ENCODE measurements at places on chromosomes 7 and 10.

DNA sequence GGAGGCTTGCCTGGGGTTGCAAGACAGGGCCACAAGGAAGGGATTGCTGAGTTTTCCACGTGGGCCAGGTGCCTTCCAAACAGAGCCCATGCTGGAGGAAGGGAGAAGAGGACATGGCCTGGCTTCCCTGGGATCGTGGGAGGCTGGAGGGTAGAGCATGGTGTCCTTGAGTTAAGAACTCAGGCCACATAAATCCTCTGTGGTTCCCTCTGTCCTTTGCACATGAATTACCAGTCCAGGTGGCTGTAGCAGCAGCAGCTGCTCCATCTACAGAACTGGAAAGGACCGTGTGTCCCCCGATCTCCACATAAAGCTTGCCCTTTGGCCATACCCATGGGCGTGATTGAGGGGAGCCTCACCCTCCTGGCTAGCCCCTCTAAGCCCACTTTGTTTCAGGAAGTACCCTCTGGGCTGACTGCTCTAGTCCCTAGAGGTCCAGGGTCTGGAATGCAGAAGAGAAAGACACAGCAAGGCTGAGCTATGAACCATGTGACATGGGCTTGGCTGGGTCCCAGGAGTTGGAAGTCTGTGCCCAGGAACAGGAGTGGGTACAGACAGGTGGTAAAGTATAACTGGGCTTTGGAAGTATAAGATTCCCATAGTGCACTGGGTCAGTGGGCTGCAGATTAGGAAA is 84.9 kb downstream of the C10orf105 start:
- no peak for DNase-seq

DNA sequence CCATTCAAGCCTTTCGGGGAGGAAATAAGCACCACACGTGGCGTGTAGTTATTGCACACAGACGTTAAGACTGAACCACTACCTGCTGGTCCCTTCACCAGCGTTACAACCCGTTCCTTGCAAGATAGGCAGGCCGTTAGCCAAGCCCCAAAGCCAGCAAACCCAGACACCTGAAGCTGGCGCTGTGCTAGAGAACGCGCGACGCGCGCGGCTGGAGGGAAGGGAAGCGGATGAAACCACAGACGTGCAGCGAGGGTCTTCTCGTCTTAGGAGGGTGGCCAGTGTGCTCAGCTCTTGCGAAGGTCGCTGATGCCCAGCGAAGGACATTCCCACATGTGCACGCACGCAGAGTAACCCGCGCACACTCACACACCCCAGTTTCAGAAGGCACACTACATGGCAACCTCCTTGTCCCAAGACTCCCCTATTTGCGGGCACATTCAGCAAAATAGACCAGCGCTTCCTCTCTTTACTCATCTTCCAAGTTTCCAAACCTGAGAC is 980 bp downstream of the TMEM26 start:
- no peak for DNase-seq

- DNase-seq: no peak
These were observed 430.5 kb upstream of the KLF6 start for GRCh38 chr10:4215485-4215884.

- DNase-seq: no peak
These were observed 97.8 kb downstream of the AGMO start for GRCh38 chr7:15463801-15464666.

- no peak for DNase-seq
These were observed 73.9 kb upstream of the GDF10 start for GRCh38 chr10:47225928-47226645.

DNA sequence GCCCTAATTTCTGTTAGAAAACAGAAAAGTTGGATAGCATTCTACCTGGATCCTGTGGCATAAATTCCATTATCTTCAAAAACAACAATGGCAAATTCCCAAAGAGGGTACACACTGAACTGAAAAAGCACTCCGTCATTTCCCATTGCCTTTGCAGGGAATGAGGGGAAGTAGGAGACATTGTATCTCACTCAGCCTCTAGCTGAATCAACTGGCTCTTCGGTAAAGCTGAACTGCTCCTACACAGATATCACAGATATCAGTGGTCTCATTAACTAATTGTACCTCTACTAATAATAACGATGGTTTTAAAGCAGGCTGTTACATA is 64.2 kb upstream of the PRKAR2B start:
- no peak for DNase-seq

GRCh38 chr10:127133672-127134500 is 62.5 kb downstream of the INSYN2A start:
- no peak for DNase-seq

DNA sequence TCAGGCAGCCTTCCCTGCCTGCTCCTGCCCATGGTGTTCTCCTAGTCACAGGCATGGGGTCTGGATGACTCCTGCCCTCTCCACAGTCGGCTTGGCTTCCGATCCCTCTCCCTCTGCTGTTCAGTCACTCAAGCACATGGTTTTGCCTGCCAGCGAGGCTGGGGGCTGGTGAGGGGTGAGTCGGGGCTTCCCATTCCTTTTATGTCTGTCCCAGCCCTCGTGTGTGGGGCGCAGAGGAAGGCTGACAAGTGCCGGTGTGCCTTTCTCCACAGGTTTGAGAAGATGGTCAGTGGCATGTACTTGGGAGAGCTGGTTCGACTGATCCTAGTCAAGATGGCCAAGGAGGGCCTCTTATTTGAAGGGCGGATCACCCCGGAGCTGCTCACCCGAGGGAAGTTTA is 40.1 kb downstream of the TACR2 start:
- DNase-seq: no peak

GRCh38 chr7:12258074-12258473 is 47.0 kb downstream of the TMEM106B start:
- no peak for DNase-seq

DNA sequence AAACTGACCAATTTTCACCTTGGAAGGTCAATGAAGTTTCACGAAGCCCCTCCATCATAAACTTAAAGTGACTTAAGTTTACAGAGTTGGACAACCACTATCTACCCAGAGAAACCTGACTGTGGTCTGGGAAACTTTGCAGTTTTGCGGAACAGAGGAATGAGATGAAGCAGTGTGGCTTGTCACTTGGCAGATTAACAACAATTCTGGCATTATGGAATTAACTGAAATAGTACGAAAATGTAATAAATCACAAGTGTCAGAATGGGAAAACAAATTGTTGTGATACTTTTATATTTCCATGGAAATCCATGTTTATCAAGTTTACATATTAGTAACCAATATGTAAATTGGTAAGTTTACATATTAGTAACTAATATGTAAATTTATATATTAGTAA is 4.9 kb downstream of the KMT2C start:
- DNase-seq: no peak

DNA sequence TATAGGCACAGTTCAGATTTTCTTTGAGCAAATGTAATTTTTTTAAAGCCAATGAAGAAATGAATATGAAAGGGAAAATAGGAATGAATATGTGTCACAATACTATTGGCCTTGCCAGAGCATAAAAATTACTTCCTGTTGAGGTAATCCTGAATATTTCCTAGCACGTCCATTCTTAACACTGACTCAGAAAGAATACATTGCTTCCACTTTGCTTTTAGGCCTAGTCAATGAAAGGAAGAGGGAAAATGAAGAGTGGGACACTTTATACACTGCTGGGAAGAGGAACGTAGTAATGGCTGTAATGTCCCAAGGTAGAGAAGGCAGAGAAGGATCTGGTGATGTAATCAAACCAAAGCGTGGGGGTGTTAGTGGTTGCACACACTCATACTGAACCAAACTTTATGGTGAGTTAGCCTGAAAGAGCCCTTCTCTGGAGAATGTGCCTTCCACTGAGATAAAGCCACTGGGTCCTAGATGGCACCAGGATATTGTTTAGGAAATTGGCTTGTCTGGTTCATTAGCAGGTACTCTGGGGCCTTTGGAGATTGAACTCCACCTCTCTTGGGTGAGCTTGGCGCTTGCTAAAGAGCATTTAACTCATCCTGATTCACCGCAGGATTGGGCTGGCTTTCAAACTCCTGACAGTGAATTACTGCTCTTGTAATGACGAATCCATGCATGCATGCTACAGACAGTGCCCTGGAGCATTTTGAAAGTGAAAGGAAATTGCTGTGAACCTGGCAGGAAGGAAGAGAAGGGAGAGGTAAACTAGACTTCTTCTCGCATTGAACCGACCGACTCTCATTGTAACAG is 254.9 kb downstream of the KIAA1217 start:
- peak; percentile 15 for DNase-seq

DNA sequence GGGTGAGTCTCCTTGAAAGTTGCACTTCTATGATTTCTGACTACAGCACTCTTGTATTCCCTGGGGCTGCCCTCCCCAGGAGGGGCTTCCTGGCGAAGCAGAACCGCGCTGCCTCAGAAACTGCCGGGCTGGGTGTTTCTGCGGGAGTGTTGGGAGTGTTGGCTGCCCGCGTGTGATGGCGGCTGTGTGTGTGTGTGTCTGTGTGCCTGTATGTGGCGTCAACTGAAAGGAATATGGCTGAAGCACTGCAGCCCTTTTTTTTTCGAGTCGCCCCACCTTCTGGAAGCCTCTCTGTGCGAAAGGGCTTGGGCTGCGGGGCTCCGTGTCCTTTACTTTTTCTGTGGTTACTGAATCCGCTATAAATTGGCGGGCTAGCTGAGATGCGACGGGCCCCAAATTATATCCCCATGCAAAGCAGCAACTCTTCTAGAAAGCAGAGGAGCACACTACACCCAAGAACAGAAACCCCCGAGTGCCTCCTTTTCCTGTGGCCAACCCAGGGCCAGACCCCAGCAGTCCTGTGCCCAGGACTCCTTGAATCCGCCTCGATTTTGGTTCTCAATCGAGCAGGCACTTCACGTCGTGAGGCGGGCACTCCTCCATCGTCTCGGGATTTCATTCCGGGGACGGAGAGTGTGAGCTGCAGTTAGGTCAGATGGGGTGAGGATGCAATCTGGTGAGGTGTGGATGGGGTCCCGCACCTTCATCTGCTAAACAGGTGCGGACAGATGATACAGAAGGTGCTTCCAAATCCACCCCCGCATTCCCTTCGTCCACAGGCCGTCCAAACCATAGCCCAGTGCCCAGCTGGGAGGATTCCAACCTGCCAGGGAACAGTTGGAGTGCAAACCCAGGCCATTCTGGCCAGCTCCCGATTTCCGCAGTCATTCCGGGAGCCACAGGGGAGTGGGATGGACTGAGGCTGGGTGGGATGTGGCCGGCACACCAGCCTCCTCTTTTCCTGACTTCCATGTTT is 22.5 kb upstream of the ZNF273 start:
- no peak for DNase-seq

GRCh38 chr10:49279015-49279880 is 19.7 kb upstream of the C10orf71 start:
- DNase-seq: no peak

GRCh38 chr10:13291061-13291460 is 8.8 kb downstream of the PHYH start:
- DNase-seq: no peak

DNA sequence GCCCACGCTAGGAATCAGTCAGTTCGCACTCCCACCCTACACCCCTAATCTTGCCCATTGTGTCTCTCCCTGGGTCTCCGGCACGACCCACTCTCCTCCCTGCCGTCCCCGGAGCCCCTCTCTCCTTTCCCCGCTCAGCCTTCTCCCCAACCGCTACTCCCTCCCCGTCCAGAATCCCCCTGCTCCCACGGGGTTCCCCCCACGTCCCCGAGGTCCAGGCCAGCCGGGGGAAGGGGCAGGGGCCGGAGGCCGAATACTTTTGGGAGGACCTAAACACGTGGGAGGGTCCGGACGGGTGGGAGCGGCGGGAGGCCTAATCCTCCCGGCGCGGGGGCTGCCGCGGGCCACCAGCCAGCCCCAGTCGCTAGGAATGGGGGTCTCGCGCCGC is 560 bp downstream of the RARRES2 start:
- DNase-seq: no peak

- no peak for DNase-seq
These were observed 235.5 kb upstream of the MEOX2 start for GRCh38 chr7:15922002-15922401.

DNA sequence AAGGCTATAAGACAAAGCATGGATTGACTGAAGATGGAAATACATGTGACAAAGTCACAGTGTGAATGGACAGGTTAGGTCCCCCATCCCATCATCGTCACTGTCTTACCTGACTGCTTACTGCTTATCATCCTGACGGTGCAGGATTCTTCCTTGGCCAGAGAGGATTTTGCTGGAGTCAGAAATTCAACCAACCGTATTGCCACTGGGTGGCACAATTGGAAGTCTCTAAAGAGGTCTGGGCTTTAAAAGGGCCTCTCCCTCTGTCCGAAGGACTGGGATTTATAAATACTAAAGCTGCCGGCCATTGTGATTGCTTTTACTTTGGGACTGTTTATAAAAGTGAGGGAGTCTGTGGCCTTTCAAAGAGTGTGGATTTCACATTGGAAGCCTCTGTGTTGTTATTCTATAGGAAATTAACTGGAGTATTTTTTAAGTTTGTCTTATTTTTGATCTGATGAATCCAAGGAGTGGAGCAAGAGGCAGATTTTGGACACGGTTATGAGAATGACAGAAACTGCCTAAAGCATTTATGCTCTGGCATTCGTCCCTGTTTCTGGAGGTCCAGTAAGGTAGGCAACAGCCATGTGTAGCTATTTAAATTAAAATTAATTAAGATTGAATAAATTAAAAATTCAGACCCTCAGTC is 113.3 kb upstream of the CREB5 start:
- no peak for DNase-seq

GRCh38 chr10:51057925-51058324 is 16.4 kb upstream of the PRKG1 start:
- DNase-seq: no peak

DNA sequence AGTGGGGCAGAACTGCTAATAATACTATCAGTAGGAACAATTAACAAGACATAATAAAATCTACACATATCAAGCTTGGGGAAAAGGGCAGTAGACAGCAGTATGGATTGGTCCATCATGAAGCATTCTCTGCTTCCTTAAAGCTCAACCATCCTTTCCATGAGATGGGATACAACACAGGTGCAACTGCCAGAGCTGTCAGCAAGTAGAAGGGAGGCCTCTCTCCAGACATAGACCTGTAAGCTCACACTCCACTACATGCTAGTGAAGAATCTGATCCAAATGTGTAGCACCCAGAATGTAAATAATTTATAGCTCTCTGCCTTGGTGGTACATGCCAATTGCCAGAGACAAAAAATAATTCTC is 41.5 kb upstream of the ANAPC16 start:
- DNase-seq: no peak

GRCh38 chr7:66840316-66840715 is 80.7 kb upstream of the TMEM248 start:
- no peak for DNase-seq

Measured in CD4-positive, alpha-beta T cell treated with Interleukin-2 at 100 ng/mL for 4 hours (primary cell).